Stimulated activated CD4-positive, alpha-beta T cell treated with anti-CD3 and anti-CD28 coated beads, Interleukin-4, amount 100 ng/mL, for 48 hours (primary cell): ENCODE measurements at places on chromosomes 12 and 14.
A peak's percentile ranks its signal among the peaks of the same experiment; 100 is the strongest.

- DNase-seq, result no peak
Observed at GRCh38 chr12:80443974-80444666, at the start of gene PTPRQ. Gene PTPRQ, plus strand, starts transcription at chr12:80444235. Its CDS starts 111 bp downstream, at chr12:80444346.

GRCh38 chr14:92880851-92881250 lies 42.1 kb upstream of the CHGA start:
- no peak for DNase-seq

DNA sequence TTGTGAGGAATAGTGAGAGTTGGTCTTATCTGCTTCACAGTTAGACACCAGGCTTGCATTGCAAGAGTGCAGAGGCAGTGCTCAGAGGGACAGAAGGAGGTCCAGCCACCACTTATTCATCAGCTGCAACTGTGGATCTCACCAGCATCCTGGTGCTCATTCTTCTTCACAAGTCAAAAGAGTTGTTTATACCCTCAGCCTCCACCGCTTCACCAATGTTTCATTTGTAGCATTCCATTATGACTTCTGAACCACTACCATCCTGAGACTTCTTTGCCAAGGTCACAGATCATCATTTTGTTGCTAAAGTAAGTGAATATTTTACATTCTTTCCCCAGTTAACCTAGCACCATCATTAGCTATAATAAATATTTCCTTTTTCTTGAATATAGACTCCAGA lies 230.5 kb upstream of the KITLG start:
- DNase-seq, result no peak

GRCh38 chr12:7989827-7990491 lies 42.6 kb upstream of the FOXJ2 start:
- peak; percentile 76 for DNase-seq

DNA sequence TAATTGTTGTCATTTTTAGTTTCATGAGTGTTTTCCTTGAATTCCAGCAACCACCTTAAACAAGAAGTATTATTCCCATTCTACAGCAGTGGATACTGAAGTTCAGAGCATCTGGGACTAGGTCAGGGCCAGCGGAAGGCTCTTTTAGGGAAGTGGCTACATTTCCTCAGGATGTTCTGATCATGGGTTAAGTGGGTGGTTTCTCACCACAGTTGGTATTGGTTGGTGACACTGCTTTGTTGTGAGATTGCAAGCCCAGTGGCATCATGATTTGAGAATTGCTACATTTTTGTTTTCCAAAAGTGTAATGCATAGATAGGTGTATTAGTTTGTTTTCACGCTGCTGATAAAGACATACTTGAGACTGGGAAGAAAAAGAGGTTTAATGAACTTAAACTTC lies 47.1 kb downstream of the SYNE2 start:
- DNase-seq, result no peak

DNA sequence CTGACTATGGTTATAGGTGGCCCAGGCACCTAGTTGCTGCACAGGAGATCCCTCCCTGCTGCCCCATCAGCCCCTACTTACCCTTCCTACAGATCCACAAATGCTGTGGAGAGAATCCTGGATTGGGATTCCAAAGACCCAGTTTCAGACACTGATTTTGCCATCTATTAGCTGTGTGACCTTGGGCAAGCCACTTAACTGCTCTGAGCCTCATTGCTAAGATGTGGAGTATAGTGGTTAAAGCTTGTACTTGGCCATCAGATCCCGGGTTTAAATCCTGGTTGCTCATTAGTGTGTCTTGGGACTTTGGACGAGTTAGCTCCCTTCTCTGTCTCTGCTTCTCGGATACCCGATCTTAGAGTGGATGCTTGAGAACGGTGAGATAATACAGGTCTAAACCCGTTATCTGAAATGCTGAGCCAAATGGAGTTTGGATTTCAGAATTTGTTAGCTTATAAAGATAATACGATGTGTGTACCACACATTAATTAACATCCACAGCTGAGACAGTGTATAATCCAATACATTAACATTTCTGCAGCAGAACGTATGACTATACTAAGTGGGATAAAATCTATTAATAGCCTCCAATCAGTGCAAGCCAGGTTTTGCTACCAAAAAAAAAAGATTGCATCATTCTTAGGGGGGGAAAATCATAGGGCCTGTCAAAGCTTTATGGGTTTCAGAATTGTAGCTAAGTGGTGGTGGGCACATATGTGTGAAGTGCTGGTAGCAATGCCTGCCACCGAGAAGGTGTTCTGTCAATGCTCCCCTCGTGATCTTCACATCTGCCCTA lies 16.0 kb downstream of the PROX2 start:
- no peak for DNase-seq

- DNase-seq, result no peak
Observed at GRCh38 chr14:73740618-73741326, 26.6 kb upstream of the PNMA1 start.

- peak; percentile 53 for DNase-seq
Observed at GRCh38 chr12:9064201-9064814, 51.4 kb downstream of the A2M start.

DNA sequence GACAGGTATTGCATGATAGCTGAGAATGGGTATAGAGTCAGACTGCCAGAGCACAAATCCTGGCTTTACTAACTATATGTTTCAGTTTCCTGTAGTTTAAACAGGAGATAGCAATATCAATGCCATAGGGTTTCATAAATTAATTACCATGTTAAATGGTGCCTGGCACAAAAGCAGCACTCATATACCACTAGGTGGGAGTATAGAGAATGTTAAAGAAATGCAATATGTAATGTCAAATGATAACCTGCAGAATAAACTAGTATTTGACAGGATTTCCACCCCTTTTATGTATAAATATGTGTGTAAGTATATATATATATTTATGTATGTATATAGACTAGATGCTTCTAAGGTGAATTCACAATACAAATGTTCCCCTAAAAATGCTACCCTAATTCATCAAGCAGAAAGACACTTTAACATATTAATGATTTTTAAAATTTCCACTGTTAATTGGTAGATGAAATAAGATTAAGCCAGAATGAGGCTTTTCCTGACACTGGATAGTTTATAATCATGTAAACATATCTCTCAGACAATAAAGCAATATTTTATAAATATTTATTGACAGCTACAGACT lies 8.6 kb downstream of the WDR89 start:
- DNase-seq, result no peak

GRCh38 chr14:64682843-64683242 lies 21.4 kb upstream of the PLEKHG3 start:
- DNase-seq, result no peak

GRCh38 chr14:92039063-92039718 lies 668 bp downstream of the TRIP11 start:
- DNase-seq, result peak; percentile 9

GRCh38 chr12:117092886-117093285 lies 6.3 kb downstream of the TESC start:
- DNase-seq, result no peak

DNA sequence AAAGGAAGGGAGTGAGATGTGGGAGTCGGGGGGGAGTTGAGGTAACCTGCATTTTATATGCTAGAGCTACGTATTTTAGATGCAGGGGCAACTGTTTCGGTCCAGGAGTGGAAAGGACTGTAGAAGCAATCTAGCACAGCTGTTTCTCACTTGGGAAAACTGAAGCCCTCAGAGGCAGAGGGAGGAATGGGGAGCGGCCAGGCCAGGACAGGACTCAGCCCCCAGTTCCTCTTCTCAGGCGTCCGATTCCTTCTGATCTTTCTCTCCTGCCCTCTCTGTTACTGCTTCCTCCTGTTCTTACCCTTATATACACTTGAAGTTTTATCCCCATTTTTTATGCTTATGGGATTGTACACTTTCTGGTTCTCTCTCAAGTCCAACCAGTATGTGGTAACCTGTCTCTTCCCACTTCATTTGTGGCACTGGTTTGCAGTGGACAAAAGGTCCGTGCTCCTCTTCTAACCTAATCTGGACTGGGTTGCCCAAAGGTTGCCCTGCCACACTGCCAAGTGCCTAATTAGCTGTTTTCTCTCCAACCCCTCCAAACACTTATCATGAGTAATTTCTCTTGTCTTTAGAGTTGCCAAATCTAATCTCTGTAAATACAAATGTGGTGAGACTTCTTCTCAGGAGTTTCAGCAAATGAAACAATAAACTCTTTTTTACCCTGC lies 16.2 kb downstream of the LPCAT3 start:
- no peak for DNase-seq

DNA sequence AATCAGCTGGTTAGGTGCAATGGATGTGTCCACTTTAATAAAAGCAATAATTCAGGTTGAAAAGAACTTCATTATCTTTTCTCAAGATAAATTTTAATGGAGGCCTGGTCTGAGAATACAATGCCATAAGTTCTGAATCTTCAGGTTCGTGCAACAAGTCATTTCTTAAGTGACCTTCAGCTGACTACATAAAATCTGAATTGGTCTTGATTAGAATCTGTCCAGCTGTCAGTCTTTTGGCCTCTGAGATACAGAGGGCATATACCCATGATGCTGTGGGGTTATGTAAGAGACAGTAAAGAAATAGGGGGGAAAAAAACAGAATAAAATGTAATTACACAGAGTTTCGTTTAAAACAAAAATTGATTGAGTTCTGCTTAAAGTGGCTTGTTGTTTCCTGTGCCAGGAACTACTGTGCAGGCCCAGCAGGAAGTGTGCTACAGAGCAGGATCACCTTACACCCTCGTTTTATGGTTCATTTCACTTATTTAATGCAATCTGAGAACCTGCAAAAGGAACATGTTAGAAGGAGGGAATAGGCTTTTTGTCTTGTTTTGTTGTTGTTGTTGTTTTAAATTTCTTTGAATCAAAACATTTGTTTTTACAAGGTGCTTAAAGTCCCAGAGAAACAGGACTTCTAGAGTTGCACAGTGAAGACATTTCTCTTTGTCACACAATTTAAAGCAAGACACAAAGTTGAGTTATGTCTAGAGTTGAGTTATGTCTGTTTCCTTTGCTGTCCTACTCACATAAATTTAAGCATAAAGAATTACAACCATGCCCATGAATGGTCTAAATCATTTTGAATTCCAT lies 64.2 kb downstream of the LGR5 start:
- DNase-seq, result no peak

- no peak for DNase-seq
Observed at GRCh38 chr12:74964390-74964789, 245.2 kb downstream of the KCNC2 start.

DNA sequence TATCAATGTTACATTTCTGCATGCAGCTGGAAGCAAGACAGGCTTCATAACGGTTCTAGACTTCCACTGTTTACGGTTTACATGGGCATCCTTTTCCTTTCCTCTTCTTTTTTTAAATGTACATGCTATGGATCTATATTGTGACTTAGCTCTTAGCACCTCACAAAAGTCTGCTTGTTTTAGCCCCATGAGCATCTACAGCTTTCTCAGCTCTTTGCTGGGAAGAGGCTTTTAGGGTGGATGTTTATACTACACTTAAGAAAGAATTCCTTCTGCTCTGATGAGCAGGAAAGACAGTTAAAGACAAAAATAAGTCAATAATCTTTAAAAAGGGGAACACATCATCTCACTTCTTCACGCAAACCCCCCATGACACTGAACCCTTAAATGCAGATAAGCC lies 51.4 kb downstream of the KICS2 start:
- DNase-seq, result no peak

DNA sequence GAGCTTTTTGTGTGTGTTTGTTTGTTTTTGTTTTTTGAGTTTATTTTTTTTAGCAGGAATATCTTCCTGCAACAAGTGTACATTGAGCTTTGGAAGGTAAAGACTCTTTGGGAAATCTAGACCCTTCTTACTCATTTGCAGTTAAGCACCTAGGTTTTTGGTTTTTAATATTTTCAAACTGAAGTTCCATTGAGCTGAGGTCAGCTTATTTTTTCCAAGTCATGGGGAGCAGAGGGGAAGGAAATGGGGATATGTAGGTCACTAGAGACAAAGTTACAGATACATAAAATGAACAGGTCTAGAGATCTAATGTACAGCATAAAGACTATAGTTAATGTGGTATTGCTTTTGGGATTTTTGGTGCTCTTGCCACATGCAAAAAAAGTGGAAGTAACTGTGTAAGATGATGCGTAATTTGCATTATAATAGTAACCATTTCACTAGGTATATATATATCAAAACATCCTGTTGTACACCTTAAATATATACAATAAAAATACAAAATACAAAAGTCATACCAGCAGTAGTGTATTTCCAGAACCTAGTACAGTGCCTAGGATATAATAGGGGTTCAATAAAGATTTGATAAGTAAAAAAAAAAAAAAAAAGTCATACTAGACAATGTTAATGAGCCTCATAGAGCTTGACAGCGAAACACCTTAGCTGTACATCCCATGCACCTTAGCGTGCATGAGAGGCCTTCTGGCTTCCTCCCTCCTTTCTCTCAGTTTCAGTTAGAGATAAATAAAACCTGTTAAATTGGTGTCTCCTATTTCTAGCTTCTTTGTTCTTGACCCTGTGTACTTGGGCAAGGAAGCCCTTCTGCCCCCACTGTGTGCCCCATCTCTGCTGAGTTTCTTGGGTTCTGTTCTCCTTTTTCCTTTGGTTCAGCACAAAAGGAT lies 22.7 kb downstream of the CGRRF1 start:
- no peak for DNase-seq

DNA sequence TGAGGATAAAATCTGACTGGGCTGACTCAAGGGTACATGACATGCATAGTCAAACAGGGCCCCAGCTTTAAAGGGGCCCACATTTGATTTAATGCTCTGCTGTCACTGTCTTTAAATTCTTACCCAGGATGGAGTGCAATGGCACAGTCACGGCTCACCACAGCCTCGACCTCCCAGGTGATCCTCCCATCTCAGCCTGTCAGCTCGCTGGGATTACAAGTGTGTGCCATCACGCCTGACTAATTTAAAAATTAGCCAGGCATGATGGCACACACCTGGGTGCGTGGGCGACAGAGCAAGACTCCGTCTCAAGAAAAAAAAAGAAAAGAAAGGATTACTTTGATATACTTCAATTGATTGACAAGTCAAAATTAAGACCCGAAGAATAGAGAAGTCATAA lies 9.2 kb upstream of the PLBD1 start:
- no peak for DNase-seq

DNA sequence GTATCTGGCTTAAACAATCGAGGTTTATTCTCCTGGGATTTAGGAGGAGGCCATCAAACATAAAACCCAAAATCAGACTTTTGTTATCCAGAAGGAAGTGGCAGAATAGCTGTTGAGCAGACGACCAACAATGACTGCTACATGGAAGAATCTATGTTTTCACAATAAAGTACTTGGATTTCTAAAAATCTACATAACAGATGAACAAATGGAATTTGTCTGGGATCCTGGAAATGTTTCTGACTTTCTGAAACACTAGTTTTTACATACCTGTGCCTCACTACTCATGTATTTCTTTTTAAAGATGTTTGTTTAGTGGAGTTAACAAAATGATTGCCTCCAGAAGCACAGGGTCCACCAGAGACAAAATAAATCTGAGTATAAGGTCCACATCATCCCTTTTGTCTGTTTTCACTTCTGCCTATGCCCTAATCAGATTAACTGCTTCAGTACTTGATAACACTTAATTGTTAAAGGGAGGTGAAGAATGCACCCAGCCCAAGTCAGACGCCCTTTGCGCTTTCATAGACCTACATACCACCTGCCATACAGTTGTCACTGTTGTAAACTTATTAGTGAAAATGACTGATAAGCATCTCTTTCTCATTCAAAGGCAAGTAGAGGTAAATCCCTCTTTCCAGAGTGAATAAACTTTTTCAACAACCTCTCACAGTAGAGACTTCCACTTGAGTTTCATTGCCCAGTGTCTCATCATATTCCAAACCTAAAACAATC lies 164.6 kb downstream of the EGLN3 start:
- DNase-seq, result no peak
